Chondrocyte (in vitro differentiated cells): ENCODE measurements at places on chromosomes 3 and 15.

DNA sequence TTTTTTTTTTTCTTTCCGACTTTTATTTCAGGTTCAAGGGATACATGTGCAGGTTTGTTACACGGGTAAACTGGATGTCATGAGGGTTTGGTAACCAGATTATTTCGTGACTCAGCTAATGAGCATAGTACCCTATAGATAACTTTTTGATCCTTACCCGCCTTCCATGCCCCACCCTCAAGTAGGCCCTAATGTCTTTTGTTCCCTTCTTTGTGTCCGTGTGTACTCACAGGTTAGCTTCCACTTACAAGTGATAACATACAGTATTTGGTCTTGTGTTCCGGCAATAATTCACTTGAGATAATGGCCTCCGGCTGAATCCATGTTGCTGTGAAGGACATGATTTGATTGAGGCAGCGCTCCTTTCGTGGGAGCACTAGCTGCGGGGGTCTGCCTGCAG lies 402.8 kb upstream of the SGO1 start:
- no peak for DNase-seq

GRCh38 chr15:50425219-50425618 lies 1.0 kb downstream of the USP8 start:
- DNase-seq, result no peak

- DNase-seq, result no peak
Observed at GRCh38 chr3:133292296-133292695, 107.6 kb upstream of the BFSP2 start.

GRCh38 chr15:82663186-82663600 lies 16.0 kb upstream of the CPEB1 start:
- no peak for DNase-seq

DNA sequence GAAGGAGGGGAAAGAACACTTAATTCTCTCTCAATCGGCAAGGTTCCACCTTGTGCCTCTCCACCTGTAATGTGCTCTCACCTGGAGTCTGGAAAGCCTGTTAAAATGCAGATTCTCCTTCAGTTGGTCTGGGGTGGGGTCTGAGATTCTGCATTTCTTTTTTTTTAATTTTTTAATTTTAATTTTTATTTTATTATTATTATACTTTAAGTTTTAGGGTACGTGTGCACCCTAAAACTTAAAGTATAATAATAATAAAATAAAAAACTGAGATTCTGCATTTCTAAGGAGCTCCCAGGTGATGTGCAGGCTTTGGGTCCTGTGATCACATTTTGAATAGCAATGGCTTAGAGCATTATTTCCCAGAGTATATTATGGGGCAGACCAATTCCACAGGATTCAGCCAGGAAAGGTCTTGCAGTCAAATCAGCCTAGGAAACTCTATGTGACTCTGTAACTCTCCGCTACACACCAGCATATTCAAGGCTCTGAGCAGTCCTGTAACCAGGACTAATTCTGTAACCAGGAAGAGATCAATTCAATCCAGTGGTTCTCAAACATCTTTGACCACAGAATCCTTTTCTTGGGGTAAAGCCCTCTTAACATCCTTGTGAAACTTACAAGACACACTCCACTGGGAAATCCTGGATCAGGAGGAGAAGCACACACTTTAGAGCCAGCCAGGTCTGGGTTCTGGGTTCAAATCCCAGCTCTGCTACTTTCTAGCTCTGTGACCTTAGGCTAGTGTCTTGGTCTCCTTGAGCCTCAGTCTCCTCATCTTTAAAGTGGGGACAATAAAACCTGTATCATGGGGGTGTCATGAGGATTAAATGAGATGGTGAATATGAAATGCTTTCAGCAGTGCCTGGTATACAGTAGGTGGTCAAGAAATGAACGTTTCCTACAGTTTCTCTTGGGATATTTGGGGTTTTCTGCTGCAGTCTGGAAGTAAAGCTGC lies 62.3 kb upstream of the SEC13 start:
- no peak for DNase-seq

DNA sequence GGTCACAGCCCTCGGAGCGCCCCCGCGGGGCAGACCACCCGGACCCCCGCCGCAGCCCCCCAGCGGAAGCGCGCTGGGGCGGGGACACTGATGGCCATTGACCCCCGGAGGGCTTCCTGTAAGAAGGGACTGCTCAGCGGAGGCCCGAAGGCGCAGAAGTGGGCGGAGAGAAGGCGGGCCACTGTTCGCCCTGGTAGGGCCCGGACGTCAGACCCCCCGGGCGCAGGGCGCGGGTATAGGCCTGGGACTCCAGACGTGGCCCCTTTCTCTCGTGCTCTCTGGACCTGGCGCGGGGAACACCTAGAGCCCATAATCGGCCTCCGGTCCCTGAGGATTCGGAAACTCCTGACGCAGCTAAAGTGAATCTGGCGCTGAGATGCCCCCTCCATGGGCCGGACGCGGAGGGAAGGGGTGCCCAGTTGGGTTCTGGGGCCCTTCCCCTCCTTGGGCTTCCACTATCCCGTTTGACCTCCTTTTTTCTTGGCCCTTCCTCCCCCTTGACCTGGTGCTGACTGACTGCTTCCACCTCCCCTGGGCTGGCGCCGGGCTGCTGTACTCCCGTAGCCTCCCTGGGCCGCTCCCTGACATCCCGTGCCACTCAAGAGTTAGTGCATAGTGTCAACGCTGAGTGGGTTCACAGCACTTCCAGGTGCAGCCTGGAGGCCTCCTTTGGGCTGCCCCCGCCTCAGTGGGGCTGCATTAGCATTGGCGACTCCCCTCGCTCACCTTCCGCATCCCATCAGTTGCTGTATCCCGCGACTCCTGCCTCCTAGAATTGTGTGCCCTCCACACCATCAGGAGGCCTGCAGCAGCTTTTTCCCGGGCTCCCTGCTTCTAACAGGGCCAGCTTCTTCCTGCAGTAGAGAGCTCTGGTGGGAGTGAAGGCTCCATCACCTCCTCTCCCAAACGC lies 694 bp downstream of the ABTB1 start:
- DNase-seq, result peak; percentile 88

DNA sequence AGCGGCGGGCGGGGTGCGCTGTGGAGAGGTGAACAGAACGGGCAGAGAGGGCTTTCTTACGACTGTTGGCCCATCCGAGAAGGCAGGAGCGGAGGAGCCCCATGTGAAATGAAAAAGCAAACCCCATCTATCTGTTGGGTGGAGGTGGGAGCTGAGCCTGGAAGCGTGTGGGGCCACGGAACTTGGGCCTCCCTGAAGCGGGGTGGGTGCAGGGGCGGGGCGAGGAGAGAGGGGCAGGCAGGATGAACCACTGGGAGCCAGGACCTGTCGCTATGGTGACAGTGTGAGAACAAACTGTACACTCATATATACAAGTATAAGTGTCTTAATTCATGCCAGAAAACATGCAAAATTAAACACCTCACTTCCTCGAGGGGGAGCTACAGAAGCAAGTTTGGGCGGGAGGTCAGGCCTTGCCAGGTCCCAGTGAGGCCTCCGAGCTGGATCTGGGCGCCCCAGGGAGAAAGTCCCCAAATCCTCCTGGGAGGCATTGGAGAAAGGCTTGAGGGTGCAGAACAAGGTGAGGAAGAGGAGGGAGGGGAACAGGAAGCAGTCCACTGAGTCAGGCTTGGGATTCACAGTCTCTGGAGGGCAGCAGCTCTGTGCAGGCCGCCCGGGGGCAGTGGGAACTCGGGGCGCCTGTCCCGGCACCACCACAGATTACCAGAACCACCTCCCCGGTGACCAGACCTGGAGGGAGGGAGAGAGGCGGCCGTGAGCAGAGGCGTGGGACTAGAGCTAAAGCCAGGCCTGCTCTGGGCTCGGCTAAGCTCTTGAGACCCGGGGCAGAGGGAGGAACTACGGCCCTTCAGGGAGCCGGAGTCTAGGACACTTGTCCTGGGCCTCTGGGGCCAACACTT lies 34.8 kb downstream of the RBPMS2 start:
- DNase-seq, result no peak

- no peak for DNase-seq
Observed at GRCh38 chr3:15065550-15066007, 464 bp upstream of the MRPS25 start.

DNA sequence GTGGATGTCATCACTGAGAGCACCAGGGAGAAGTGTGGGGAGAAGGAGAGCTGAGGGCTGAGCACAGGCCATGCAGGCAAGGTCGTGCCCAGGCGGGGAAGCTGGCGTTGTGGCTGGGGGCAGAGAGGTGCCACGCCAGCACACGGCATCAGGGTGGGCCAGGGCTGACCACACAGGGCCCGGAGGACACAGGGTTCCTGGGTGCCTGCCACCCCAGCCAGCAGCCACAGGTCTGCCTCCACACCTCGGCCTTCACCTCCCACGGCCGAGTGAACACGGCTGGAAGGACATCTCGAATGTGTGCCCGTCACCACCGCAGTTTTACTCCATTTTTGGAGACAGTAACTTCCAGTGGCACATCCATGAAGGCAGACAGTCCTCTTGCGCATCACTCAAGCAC lies 77.1 kb downstream of the ATP10A start:
- DNase-seq, result peak; percentile 86

- DNase-seq, result no peak
Observed at GRCh38 chr3:72280876-72281275, 495.9 kb upstream of the PROK2 start.

DNA sequence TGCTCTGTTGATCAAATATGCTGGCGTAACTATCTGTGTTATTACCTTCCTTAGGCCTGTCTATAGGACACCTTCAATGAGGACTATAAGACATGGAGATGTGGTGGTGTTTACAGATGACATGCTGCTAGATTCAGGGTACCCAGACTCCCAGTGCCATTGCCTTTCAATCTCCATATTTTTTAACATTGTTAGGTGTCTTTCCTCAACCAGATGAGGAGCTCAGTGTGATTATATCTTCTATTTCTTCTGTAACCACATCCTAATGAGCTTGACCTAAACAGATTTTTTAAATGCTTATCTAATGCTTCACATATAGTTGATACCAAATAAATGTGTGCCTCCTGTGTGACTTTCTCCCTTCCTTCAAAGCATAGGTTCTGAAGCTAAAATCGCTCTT lies 730.1 kb upstream of the NR2F2 start:
- DNase-seq, result no peak

GRCh38 chr3:176554791-176555654 lies 642.3 kb downstream of the TBL1XR1 start:
- no peak for DNase-seq

DNA sequence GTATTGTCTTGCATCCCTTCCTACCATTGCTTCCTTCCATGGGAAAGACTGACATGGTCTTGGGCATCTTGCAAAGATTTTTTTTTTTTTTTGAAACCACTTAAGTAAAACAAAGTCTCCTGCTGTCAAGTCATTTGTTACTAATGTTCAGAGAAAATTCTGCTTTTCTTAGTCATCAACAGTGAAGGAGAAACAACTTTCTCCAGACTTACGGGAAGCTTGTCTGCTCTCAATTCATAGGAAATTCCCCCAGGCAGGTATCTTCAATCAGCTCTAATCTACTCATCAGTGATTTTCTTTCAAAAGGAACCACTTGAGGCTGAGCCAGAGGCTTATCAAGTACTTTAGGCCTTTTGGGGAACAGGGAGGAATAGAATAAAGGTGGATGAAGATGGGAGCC lies 15.9 kb upstream of the DRD3 start:
- no peak for DNase-seq

DNA sequence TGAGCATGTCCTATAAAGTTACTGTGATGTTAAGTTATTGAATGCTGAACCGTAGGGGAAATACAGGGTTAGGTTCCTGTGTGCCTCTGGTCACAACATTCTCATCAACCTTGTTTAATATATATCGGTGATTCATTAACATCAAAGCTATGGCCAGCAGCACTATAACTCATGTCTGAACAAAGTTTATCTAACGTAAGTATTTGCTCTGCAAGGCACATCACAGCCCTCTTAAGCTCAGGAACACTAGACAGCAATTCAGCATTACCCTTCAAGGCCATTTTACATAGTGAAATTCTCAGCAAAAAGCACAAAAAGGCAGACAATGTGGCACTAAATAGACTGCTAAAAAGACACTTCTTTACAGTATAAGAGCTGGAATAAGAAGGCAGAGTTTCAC lies 48.2 kb upstream of the FNDC3B start:
- DNase-seq, result no peak

- DNase-seq, result no peak
Observed at GRCh38 chr3:30407651-30408050, 198.8 kb upstream of the TGFBR2 start.

- DNase-seq, result peak; percentile 57
Observed at GRCh38 chr3:53804697-53805462, 41.3 kb downstream of the CHDH start.

- DNase-seq, result no peak
Observed at GRCh38 chr3:42151596-42152168, 60.5 kb downstream of the TRAK1 start.

DNA sequence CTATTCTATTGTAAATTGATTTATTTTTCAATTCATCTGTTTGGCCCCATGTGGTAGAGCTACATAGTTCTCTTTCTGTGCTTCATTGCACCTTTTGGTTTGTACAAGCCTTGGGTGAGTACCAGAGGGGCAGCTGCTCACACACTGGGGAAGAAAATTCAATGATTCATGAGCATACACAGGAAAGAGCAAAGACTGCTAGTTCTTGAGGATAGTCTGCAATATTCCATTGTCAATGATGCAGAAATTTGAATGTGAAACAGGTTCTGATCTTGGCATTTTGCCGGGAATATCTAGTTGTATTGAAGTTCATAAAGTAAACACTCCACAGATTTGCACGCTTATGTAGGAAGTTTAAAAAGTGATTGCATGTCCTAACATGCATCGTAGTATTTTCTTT lies 304.6 kb downstream of the NAALADL2 start:
- DNase-seq, result no peak

DNA sequence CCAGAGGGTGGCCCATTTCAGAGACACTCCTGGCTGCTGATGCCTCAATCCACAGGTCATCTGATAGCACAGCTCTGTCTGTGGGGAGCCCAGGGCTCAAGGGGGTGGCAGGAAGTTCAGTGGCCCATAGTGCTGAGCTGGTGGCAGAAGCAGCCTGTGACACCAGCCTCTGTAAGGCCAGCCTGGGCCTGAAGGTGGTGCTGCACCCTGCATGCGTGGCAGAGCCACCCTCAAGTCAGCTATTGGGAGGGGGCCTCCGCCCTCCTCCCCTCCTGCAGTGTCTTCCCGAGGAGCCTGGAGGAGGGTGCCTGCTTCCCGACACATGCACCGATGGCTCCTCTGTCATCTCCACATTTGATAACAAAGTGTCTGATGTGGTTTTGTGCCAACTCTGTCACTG lies 3.0 kb downstream of the PLA1A start:
- no peak for DNase-seq

- no peak for DNase-seq
Observed at GRCh38 chr3:161548301-161548700, 51.7 kb downstream of the OTOL1 start.

DNA sequence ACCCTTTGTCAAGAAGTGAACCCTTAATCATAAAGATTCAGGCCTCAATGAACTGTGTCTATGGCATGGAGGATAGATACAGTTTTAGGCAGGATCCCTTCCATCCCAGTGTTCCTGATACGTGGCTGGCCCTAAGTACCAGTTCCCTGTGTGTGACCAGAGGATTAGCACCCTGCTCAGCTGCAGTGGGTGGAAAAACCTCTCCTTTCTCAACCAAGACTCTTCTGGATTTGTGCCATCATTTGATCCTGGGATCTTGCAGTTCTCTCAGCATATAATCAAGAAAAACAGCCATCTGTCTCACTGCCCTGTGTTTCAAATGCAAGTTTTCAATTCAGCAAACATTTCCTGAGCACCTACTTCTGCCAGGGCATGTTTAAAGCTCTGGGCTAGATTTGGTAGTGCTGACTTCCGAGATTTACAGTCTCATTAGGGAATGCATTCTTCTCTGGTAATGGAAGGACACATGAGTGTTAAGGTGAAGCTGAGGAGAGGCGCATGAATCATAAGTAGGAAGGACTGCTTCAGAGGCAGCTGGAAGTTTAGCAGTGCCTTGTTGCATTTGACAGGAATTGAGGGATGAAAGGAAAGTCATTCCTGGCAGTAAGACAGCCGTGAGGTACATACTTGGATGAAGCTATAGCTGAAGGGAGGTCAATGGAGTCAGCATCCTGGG lies 388.3 kb downstream of the MFSD1 start:
- no peak for DNase-seq
